GM12891 (cell line): ENCODE measurements at places on chromosomes 2 and 18.

- DNase-seq: no peak
These were observed 116.3 kb downstream of the SEPTIN10 start for GRCh38 chr2:109497463-109497862.

DNA sequence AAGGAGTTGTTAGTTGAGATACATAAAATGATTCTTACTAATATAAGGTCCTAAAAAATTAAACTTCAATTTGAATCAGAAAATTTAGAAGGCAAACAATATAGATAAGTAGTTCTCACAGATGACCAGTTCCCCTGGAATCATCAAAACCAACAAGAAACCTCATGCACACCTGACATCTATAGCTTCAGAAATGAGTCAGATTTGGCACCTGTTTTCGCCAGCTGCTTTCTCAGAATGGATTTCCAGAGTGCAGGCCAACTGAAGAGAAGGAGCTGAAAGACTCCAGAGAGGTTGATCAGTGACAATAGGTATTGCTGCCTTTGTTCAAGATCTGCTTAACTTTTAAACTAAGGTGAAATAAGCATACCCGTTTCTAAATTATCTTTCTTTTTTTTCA, 192.4 kb downstream of the RDH14 start:
- DNase-seq: no peak

DNA sequence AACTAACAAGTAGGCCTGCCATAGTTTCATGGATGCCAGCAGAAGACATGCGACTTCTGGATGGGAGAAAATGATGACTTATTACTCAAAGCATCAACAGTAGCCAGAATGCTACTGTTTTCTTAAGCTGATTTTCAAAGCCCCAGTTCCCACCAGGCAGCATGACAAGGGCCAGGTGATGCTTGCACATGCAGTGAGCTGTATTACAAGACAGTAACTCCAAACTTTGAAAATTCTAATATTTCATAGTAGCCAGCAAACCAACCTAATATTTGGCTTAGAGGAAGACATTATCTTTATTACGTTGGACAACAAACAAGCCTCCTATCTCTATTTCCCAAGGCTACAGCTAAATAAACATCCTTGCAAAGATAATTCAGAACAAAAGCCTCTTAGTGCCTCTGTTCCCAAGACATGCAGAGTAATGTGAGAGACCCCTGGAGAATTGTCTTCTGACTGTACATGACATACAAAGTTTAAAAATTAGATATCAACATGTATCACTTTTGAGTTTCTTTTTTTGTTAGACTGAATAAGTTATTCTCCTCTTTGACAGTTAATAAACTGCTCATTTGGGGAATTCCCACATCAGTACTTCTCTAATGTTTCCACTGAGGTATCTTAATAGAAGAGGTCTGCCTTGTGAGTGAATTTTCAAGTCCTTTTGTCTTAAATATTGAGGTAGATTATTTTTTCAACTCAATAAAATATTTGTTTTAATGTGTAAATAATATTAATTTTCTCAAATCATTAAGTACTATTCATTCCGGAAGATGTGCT, 367.6 kb upstream of the CWC22 start:
- DNase-seq: no peak

- peak; percentile 58 for DNase-seq
These were observed 135.2 kb downstream of the ALPK2 start for GRCh38 chr18:58493516-58494253.

DNA sequence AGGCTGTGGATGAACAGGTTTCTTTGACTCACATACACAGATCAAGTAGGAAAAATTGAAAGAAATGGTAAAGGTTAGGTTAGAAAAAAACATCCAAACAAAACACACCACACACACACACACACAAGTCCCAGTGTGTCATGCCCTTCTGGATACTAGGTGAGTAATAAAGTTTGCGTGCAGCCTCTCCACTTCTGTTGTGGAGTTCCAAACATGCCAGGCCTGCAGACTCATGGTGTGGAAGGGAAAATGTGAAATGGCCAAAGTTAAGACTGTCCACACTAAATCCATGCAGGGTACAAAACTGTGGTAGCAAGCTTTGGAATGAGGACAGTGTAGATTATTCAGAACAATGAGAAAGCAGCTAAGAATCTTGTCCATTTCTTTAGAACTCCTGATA, 114.6 kb downstream of the IKZF2 start:
- no peak for DNase-seq

GRCh38 chr18:473802-474201, 26.7 kb downstream of the COLEC12 start:
- DNase-seq: no peak

- no peak for DNase-seq
These were observed 667 bp downstream of the GFPT1 start for GRCh38 chr2:69386360-69386759.
